ENCODE measurements at places on chromosomes 4 and X.

- no peak for DNase-seq
Observed at GRCh38 chrX:122552286-122552800, 631.7 kb upstream of the GRIA3 start.

DNA sequence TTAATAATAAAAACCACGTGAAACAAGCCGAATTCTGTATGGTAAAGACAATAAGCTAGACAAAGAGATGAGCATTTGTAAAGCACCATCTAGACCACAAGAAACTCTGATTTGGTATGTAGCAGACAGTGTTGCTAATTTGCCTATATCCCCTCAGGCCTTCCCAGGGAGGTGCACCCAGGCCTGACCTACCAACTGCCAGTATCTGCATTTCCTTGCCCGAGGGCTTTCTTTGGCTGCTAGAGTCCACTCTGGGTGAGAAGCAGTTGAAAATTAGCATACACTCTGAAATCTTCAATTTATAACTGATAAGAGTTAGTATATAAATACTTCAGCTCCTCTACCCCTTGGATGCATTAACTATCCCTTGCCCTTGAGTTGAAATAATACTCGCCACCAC lies 37.4 kb upstream of the IL1RAPL1 start:
- no peak for DNase-seq

- peak; percentile 51 for DNase-seq
Observed at GRCh38 chr4:120156120-120156718, 89.6 kb upstream of the MAD2L1 start.

DNA sequence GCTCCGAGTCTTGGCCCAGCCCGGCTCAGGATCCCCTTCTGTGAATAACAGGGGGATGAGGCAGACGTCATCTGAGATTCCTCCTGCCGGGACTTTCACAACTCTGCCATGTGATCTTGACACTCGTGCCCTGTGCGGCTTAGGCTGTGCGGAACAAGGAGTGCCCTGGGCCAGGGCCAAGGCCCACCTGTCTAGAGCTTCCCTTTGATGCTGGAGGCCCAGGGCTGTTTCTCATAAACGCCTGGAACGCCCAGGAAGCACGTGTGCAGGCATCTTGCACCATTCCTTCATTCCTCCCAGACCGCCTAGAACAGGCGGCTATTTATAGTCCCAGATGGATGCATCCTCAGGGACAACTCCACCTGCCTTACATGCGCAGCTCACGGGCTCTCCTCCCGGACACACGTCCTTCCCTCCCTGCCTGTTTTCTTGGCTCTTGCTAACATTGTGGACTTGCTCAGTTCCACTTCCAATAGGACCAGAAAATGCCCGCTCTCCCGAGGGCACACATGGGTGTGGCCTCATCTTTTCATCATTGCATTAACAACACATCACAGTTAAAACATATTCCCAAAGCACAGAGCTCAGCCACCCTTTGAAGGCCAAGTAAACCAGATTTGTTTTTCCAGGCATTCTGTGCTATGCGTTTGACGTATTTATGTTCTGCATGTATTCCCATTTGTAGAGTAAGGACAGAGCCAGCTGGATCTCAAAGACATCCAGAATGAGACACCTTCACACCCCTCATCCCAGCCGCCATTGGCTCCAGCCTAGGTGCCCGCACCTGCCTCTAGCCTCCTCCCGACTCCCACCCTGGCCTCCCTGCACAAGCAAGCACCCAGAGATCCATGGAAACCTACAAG lies 57.2 kb downstream of the ABLIM2 start:
- no peak for DNase-seq

GRCh38 chr4:181420950-181421349 lies 822.3 kb upstream of the TENM3 start:
- DNase-seq = no peak

- DNase-seq = no peak
Observed at GRCh38 chr4:141080668-141081067, 52.6 kb downstream of the RNF150 start.

- DNase-seq = no peak
Observed at GRCh38 chr4:61175495-61175894, 24.6 kb upstream of the ADGRL3 start.

GRCh38 chrX:139429913-139430312 lies 100.6 kb upstream of the F9 start:
- peak; percentile 0 for DNase-seq

DNA sequence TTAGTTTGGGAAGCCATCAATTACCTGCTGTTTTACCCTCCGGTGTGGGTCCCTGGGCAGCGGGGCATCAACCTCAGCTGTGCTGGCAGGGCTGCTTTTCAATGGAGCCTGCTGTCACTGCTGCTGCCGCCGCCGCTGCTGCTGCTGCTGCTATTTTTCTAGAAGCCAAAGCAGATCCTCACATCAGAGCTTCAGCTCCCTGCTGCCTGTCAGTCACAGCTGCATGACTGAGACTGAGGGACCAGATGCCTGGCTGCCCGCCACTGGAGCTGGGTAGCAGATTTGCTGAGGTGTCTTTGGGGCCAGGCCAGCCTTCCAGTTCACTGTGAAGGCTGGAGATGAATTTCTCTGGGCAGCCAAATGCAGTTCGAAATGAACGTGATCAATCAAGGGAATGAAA lies 200.3 kb upstream of the NHS start:
- DNase-seq = no peak

DNA sequence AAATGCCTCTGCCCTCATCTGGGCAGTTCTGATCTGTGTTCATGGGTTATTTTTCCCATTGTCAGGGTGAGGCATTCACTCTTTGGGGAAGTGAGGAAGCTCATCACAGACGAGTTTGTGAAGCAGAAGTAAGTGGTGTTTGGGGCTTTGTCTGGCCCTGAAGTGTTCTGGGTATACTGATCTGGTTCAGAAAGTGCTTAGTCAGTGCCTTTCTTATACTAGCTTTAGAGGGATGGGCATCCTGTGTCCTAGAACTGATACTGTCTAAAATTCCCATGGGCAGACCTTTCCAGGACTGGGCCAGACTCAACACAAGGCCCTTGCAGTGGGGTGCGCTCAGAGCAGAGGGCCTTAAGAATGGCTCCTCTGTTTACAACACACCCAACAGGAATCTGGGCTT lies 6.4 kb downstream of the TRO start:
- no peak for DNase-seq

DNA sequence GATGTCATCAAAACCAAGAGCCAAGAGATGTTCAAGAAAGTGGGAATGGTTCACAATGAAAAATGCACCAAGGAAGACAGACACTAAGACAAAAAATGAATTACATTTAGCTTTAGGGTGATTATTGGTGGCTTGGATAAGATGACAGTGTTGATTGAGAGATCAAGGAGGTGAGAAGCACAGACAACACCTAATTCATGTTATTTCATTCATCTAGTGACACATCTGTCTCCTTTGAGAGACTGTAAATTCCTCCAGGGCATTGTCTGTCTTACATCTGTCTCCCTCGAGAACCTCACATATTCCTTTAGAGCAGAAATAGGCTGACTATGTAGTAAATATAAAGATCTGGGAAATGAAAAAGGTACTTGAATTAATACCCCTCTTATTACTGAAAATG lies 94.2 kb upstream of the SMIM31 start:
- no peak for DNase-seq

DNA sequence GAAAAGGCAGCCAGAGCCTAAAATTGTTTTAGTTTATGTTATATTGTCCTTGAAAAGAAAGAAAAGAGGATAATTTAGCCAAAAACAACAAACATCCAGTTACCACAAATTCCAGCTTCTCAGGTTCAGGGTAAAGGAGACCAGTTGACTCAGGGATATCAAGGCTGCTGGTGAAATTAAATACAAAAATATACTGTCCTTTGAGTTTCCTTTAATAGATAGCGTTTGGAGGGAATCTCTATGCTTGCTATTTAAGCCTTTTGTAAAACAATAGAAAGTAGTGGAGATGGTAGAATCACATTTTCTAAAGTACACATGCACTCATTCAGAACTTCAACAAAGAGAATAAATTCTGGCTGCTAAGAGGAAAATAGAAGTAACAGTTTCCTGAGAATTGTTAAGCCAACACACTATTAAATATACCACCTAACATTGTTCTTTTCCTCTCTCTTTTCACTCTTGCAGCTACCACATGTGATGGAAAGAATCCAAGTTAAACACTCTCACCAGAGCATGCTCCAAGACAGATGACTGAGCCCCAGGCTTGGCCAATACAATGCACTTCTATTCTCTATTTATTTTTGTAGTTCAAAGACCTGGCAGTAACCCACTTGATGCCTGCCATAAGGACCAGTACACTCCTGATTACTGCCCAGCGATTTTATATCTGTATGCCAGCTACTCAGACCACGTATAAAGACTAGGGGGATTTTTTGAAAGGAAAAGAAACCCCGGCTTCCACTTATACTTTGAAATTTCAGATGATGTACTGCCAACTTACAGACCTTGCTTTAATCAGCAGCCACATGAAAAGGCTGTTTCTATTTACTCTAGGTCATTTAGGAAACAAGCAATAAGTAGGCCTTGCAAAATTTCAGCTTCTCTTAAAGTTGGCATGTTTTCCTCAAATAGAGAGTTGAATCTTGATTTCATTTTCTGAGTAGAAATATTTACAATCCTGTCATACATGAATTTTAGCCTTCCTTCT lies 756.9 kb downstream of the FAT4 start:
- DNase-seq = peak; percentile 41

GRCh38 chr4:47837094-47837907 lies 566 bp downstream of the CORIN start:
- no peak for DNase-seq

DNA sequence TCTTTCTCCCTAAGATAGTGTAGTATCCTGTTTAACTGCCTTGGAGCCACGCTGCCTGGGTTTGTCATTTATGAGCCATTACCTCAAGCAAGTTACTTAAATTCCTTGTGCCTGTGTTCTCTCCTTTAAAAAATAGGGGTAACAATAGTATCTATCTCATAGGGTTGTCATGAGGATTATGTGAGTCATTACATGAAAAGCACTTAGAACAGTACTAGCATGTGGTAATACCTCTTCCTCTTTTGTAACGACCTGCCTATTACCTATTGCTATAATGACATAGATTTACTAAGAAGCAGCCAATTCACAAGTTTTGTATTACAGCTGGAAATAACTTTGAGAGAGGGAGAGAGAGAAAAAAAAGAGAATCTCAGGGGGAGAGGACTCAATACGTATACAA lies 834.7 kb downstream of the RAPGEF2 start:
- no peak for DNase-seq

- no peak for DNase-seq
Observed at GRCh38 chr4:148311526-148311925, 130.7 kb downstream of the NR3C2 start.

DNA sequence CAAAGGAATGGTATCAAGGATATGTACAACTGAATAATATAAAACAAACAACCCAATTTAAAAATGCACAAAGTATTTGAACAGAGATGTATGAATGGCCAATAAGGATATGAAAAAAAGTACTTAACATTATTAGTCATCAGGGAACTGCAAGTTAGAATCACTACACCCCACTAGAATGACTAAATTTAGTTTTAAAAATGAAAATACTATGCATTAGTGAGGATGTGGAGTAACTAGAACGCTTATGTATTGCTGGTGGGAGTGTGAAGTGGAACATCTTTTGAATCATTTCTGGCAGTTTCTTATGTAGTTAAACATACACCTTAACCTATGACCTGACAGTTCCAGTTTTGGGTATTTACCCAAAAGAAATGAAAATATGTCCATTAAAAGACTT lies 13.0 kb upstream of the SLC16A2 start:
- DNase-seq = no peak

GRCh38 chrX:262381-262909 lies 18.7 kb upstream of the PLCXD1 start:
- no peak for DNase-seq

DNA sequence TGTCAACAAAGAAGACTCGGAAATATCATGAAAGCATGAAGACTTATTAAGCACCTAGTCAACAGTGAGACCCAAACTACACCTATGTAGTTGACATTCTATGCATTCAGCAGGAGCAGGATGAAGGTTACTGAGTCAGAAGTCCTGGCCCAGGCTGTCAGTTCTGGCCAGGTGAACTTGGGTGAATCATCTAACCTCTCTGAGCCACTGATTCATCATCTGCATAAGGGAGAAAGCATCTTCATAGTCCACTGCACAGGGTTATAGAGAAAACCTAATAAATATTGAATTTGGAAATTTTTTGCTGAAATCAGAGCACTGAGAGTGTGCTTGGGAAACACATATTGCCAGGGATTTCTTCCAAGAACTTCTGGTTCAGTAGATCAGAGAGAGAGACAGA lies 296.0 kb upstream of the SFRP2 start:
- no peak for DNase-seq

DNA sequence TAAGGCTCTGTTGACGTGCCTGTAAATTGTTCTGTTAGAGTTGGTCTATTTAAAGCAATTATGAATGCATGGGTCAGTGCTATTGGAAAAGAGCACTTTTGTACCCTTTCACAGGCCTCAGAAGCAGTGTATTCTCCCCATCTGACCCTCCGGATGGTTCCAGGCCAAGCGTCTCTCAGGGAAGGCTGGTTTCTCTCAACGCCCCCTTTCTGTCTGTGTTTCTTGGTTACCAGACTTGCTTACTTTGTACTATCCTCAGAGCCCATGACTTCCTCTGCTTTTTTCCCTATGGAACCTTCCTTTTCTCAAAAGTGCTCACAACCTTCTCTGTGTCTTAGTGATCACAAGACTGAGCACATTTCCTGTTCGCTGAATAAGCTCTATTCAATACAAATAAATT lies 559.3 kb upstream of the ZFP42 start:
- DNase-seq = no peak

DNA sequence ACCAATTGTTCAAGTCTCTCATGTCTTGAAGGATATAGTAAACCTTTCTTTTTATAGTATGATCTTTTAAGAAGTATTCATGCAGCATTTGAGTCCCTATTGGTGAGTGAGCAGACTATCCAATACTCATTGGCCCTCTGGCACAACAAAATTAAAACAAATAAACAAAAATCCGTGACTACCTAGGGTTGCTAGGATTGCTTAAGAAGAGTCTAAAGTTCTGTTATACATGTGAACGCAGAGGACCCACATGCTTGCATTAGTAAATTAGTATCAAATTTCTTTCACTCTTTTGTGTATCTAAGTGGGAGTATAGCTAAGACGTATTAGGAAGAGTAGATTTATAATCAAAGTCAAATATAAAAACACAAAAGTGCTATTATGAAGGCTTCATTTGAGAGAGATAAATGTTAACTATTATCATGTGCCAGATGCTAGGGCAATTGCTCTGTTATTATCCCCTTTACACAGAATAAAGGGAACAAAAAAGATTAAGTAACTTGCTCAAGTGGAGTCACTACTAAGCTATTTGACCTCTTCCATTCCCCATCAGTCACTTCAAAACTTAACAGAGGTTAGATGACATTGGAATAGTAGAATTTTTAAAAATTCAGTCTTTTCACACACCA lies 29.2 kb upstream of the LARP1B start:
- no peak for DNase-seq

- DNase-seq = no peak
Observed at GRCh38 chr4:52421811-52422213, 237.3 kb downstream of the USP46 start.

DNA sequence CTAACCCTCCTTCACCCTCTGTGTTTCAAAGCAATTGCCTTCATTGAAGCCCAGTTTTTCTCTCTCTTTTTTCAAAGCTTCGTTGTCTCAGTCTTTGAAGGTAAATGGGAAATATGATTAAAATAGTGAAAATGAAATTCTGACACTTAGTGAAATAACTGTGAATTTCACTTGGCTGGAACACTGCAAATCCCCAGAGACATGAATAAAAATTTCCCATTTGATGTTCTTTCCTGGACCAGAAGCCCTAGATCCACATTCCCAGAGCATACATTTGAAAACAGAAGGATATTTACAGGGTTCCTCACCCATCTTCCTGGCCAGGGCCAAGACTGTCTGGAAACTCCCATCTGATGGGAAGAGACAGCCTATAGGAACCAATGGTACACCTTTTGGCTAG lies 45.0 kb downstream of the SLC2A9 start:
- no peak for DNase-seq
